ENCODE measurements at places on chromosomes 1 and 21.

DNA sequence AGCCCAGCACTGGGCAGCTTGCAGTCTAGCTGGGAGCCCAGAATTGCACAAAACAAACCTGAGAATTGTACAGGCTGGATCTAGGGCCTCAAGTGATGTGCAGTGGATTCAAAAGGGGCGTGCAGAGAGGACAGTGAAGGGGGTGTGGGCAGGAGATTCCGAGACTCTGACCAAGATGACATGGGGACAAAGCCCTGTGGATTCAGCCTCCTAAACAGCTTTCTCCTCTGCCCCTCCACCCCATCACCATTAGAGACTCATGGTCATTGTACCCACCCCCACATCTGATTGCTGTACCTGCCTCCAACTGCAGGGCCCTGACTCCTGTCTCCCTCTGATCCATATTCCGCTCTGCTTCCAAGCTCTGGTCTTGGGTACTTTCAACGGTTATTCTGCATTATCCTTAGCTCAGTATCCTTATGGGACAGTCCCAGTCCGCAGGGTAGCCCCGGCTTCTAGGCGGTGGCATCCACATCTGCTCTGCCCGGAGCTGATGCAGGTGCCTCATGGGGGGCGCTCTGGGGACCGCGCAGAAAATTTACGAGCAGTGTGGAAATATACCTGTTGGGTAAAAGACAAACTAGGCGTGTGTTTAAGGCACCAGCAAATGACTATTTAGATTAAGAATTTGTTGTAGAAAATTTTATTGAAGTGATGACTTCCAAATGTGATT is 1.7 kb upstream of the BMP8A start:
- no peak for DNase-seq

DNA sequence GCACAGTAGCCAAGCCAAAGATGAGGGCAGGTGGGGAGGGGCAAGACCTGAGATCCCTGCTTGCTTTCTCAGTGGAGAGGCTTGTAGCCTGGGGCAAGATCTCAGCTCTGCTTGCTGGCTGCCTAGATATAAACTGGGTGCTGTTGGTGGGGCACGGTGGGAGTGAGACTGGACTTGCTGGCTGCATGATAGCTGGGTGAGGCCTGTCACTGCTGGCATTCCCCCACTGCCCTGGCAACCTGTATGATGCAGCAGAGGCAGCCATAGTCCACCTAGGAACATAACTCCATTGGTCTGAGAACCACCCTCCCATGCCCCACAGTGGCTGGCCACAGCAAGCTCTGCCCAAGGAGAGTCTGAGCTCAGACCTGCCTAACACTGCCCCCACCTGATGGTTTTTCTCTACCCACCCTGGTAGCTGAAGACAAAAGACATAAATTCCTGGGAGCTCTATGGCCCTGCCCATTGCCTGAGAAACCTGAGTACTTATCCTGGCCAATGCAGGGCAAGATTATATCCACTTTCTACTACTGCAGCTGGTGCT is 261.9 kb upstream of the DEPDC1 start:
- no peak for DNase-seq

DNA sequence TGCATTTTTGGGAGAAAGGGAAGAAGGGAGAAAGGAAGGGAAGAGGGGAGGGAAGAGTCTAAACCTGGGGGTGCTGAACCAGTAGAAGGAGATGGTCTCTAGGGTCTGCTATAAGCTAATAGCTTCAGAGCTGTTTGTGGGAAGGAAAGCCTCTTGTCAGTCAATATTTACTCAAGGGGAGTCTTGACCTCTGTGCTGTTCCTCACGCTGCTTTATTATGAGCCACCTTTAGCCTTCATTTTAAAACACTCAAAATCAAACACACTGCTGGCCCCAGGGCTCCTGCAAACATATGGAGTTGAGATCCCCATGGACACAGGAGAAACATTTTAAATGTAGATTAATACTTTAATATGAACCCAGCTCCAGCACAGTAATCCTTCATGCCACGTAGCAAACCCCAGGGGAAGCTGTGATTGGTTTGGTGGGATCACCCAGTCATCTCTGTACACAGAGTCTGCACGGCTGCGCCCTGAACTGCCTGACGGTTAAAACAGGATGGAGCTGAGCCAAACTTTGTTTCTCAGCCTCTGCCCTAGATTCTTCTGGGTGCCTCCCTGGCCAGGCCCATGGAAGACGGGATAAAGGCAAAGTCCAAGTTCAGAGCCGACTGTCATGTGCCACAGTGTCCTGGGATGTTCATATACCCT is 40.2 kb upstream of the VWA5B1 start:
- no peak for DNase-seq

DNA sequence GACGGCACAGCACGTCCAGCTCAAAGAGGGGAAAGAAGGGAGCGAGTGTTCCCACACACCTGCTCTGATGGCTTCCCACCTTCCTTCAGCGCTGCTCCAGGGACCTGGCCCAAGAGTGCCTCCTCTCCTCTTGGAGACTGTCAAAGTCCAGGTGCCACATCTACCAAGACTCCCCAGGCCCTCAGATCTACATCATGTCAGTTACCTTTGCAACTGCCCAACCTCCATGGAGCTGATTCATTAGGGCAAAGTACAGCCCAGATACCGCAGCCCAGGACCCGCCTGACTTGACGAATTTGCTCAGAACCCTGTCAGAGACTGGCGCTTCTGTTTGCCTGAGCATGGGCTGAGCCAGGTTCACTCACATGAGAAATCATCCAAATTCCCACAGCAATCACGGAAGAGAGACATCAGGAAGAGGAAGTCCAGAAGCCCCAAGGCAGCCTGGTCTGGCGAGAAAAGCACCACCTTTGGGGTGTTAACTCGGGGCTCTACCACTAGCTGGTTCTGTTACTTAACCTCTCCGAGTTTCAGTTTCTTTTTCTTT is at the start of gene SEC16B:
Gene SEC16B, minus strand, starts transcription at position 234 of the 547 bp plus-strand sequence. CDS start 2,077 bp downstream, outside the sequence.
- no peak for DNase-seq

DNA sequence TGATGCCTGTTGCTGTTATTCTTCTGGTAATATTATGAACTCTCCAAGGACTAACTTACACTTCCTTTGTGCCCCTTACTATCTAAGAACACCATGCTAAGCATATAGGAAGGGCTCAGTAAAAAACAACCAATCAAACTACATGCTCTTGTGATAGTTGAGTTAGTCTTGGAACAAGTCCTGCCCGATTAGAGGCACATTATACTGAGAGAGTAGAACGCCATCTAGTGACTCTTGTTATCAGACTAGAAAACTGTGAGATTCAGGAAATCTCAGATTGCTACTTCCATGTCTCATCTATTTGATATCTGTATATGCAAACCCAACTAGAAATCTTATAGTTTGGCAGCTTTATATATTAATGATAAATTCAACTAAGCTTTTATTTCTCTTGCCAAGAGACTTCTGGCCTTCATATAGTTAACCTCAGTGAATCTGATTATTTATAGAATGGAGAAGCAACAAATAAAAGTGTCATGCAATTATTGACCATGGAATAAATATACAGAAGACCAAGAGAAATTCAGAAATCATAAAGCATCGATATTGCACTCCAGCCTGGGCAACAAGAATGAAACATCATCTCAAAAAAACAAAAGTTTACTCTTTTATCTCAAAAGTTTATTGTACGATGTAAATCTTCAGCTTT is 7.8 kb upstream of the SRRM1 start:
- no peak for DNase-seq

DNA sequence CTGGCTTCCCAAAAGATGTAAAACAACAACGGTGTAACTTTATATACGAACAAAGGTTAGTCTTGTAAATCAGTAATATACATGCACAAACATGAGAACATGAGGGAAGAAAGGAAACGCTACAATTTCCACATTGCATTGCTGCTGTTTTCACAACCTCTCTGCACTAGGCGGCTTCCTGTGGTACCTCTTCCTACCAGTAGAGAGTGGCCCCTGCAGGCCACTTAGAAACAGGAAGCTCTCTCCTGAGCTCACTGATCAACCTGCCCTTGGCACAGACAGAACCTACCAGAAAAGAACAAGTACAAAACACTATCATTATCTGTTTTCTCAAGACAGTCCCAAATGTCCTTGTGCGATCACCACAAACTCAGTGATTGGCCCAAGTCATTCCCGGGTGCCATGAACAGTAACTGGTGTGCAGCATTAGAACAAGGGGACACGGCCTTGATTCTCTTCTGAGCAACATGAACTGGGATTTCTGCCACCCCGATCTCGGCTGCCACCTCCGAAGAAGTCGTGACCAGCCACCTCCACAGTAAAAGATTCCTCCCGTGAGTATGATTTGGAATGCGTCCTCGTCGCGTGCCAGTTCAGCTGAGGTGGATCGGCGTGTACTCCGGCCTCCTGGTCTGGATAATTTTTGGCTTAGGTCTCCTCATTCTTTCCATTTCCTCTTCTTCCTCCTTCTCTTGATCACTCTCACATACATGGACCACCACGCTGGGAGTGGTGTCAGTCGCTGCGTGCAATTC is 5.7 kb upstream of the KCNE1 start:
- no peak for DNase-seq

DNA sequence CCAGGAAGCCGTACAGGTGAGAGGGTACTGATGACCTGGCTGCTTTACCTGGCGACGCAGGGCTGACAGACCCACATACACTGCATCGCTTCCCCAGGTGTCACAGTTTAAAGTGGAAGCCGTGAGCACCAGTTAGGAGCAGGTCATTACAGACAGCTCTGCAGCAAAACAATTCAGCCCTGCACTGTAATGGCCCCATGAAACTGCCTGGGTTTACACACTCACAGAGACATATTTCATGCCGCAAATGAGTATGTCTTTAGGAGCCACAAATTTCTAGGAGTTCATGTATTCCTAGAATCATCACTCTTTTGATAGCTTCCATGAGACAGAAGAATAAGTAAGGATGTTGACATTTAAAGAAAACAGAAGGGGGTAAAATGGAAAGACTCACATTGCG is 723.1 kb downstream of the MATN1 start:
- no peak for DNase-seq

DNA sequence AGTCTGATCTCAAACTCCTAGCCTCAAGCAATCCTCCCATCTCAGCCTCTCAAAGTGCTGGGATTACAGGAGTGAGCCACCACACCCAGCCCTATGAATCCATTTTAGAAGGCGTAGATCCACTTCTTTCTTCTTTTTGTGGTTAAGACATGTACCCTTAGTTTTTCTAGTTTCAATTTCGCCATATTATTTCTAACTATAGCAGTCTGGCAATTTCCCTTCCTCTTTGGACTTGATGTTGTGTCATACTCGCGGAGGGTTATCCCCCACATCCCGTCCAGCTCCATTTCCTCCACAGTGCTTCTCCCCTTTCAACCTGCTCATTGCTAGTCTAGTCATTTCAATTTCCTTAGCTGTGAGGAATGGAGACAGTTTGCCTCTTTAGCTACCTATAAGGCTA is 5.2 kb upstream of the LRRC8D start:
- DNase-seq: no peak

All from activated T-helper 2 cell treated with anti-CD3 and anti-CD28 coated beads, Interferon-gamma antibody, Interleukin-2, Interleukin-4, amounts not matched to agents 10 μg/mL and 5 μg/mL and 100 μg/mL, durations not matched to agents 14 hours and 24 hours and 36 hours (primary cell).